ENCODE measurements at places on chromosomes 12 and 14.

DNA sequence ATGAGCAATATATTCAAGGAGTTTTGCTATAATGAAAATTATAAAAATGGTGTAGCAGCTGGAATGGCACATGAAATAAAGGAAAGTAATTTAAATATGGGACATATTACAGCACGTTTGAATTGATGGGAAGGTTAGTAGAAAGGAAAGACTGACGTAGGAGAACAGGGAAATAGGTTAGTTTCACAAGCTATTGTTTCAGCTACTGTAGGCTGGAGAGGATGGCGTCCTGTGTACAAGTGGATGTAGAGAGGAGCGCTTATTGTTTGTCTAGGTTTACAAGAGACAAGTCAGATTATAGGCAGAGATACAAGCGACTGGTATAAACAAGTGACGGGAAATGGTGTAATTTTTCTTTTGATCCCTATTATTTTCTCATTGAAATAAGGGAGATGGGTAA, 431.2 kb upstream of the PDE3A start:
- no peak for DNase-seq

- no peak for DNase-seq
Observed at GRCh38 chr14:66482873-66483272, 3.3 kb upstream of the CCDC196 start.

- DNase-seq = no peak
Observed at GRCh38 chr14:96090441-96091148, 51.4 kb downstream of the C14orf132 start.

GRCh38 chr14:34875031-34875922, at the start of gene BAZ1A:
Gene BAZ1A, minus strand, starts transcription at chr14:34875360. Its CDS starts 756 bp downstream, at chr14:34874604.
- DNase-seq = peak; percentile 59

- no peak for DNase-seq
Observed at GRCh38 chr14:70333728-70334127, 25.8 kb downstream of the COX16 start.

GRCh38 chr12:46507766-46508165, 135.2 kb upstream of the SLC38A2 start:
- DNase-seq = no peak

GRCh38 chr14:39342768-39343167, 89.5 kb downstream of the FBXO33 start:
- no peak for DNase-seq

DNA sequence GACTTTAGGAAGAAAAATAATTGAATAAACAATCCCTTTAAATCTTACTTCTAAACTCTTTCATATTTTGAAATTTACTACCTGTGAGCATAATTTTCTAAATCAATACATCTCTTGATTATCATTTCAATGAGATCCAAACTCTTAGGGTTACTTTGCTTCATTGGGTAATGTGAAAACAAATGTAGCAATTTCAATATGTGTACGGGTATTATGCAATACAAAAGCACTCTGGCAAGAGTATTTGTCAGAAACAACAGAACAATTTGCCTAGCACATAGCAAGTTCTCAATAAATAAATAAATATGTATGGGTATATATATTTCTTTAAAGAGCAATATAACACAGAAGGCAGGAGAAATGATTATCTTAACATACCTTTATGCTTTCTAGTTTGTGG, 77.1 kb downstream of the PLEKHG7 start:
- DNase-seq = no peak
